Effector memory CD4-positive, alpha-beta T cell (primary cell): ENCODE measurements at places on chromosomes 12 and 14.

DNA sequence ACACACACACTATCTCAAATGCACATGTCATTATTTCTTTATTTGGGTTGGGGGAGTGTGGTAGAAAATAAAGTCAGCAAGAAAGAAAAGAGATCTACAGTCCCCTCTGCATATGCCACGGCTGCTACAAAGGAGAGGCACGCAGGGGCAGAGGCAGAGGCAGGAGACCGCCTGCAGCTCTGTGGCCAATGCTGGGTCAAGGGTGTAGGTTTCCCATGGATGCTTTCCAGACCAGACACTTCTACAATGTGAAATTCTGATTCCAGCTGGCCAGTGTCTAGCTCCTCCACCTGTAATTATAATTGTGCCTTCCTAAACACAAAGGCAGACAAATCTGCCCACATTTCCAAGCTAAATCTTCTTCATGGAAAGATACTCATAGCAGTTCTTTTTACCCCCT is 19.2 kb downstream of the VPS37B start:
- DNase-seq: no peak

- DNase-seq: no peak
Observed at GRCh38 chr12:124904306-124905098, 9.9 kb downstream of the UBC start.

GRCh38 chr12:6570264-6570887 is 2.3 kb upstream of the NOP2 start:
- DNase-seq: no peak

- DNase-seq: no peak
Observed at GRCh38 chr12:111467857-111468241, 62.1 kb downstream of the SH2B3 start.

GRCh38 chr14:21108791-21109190 is 7.9 kb downstream of the TMEM253 start:
- DNase-seq: no peak

DNA sequence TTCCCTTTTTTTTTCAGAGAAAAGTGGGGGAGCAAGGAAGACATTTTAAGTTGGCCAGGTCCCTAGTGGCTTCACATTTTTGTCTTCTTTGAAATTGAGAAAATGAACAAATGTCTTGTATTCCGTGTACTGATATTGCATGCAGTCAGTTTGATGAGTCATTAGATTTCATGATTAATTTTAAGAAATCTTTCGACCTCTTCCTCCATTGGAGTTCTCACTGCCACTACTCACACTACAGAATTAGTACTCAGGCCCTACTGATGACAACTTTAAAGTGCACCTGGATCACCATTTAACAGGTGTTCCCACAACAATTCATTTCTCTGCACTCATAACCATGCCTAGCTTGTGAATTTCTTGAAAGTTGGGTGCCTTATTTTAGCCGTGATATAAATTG is 50.5 kb downstream of the SAMD4A start:
- no peak for DNase-seq

DNA sequence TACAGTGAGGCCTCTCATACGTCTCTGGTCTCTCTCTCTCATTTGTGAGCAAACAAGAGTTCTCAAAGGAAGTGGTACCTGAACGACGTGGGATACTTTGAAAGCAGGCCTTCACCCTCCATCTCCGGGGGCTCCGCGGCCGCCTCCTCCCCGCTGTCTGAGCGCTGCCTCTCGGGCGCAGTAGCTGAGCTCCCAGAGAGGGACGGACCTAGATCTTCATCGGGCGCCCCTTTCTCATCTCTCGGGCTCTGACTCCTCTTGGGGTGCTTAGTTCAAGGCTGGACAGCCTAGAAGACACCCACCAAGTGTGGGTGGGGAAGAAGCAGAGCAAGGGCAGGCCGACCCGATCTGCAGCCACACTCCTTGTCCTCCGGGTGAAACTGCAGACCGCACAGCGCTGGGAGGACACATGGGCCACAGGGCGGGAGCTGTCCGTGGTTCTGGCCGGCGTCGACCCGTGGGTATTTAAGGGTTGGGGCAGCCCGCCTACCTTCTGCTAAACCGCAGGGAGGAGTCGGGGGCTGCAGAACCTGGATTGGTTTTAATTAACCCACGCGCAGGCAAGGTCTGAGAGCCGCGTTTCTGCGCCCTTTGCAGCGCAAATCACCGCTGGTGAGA is 92.7 kb downstream of the PAH start:
- DNase-seq: no peak

GRCh38 chr12:65566751-65567150 is 257.5 kb upstream of the HMGA2 start:
- no peak for DNase-seq

DNA sequence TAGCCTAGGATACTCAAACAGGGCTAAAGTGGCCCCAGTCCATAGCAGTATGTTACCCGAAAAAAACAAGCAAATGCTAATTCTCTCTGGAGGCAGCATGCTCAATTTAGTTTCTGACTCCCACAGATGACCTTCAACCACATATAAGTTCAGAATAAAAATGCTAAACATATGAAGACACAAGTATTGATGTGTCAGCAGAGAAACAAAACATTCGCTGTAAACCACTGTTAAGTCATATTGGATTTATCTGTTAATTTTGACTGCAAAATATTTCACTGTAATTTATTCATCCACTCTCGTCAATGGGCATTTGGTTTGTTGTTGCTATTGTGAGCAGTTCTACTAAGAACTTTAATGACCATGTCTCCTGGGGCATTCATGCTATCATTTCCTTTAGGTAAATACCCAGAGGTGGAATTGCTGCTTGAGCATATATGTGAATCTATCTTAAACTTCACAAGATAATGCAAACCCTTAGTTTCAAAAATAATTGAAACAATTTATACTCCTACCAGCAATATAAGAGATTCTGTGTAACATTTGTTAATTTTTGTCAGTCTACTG is 36.5 kb downstream of the WBP11 start:
- no peak for DNase-seq

DNA sequence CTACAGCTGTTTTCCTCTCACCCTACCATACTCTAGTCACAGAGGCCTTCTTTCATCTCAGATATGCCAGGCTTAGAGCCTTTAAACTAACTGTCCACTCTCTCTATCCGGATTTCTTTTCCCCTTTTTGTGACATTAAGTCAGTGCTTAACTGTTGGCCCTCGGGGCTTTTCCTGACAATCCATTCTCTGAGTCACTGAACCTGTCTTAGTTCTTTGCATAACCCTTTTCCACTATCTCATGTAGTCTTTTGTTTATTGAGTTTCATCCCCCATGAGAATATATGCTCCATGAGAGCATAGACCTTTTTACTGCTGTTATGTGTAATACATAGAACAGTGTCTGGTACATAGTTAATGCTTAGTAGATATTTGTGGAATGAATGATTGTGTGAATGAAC is 68.7 kb downstream of the PLEKHA5 start:
- DNase-seq: no peak

DNA sequence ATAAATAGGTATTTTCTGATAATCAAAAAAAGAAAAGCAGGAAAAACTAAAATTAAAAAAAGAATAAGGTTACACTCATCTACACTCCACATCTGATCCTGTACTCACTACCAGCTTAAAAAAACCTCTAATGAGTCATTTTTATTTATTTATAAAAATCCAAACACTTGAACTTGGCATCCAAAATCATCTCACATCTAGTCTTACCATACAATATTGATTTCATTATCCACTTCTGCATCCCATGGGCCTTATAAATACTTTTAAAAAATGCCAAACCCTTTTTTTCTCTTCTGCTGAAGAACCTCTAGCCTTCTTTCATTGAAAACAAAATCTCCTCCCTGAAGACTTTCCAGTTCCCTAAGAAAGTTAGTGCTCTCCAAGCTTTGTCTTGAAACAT is 109.7 kb downstream of the TMTC3 start:
- no peak for DNase-seq

GRCh38 chr14:75439989-75440388 is 12.2 kb downstream of the JDP2 start:
- DNase-seq: no peak

DNA sequence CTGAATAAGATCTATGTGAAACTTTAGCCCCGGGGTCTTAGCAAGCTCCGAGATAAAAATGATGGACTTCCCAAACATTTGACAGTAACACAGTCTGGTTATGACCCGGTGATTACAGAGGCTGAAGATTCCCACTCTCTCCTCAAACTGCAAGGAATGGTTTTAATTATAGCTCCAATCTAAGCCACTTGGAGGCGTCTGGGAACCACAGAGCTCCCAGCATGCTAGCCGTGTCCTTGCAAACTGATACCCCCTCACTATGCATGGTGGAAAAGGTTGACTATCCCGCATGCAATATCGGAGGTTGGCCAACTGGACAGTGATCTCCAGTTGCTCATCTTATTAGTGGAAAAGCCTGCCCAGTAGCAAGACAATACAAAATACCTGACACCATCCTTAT is 76.5 kb upstream of the GRIN2B start:
- DNase-seq: no peak

DNA sequence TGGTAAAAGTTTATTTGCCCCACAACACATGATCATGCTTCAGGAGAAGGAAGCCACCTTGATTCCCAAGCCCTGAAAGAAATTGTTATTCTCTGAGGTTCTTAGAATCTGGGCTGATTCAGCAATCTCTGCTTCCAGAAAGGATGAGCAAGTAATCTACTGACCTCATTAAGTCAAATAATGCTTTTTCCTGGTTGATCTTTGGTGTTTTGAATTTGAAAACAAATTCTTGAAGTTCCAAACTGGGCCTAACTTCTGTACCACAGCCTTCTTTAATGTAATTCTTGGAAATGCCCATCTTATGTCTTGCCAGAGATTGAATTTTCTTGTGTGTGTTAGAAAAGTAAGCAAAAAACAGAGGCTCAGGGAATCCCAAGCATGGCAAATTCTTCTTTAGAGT is 319.2 kb upstream of the DDHD1 start:
- no peak for DNase-seq

- no peak for DNase-seq
Observed at GRCh38 chr14:38605193-38606114, 349.6 kb upstream of the CLEC14A start.

GRCh38 chr12:63822352-63822751 is 22.1 kb upstream of the SRGAP1 start:
- DNase-seq: no peak

DNA sequence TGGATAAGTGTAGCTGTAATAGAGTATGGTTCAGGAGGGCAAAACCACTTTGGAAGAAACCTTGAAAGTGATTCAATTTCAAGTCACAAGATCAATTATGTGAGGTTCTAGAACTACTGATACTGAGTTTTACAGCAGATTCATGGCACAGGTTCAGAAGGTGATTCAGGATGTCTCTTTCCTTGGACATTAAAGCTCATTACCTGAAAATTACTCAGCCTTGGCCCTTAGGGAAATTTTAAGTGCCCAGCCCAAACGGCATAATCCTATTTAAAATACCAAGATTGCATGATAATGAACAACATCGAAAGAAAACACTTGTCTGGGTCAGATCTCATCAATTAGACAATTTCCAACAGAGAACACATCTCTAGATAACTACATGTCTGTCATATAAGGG is 70.2 kb upstream of the SLC38A2 start:
- no peak for DNase-seq

DNA sequence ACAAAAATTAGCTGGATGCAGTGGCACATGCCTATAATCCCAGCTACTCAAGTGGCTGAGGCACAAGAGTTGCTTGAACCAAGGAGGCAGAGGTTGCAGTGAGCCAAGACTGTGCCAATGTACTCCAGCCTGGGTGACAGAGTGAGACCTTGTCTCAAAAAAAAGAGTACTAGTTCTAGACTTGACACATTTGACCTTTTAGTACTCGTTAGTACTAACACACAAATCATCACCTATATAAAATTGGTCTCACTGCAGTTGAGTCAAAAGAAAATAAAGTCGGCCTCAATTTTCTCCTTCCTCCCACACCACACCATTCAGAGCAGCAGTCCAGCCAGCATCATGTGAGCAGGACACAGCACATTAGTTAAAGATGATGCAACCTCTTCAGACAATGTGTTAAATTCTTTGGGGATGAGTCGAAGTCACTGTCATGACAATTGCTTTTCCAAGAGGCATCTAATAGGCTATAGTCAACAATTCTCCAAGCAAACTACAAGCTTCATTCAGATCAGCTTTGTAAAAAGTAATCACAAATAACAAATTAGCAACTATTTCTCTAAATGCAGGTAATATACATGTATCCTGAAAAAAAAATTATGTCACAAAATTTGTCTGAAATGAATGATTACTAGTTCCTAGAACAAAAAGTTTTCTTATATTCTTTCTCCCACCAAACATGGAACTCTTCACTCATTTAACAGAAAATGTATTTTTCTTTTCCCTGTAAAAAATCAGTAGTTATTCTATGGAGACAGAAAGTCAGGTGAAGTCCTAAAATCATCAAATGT is 55.6 kb downstream of the CLIP1 start:
- no peak for DNase-seq

DNA sequence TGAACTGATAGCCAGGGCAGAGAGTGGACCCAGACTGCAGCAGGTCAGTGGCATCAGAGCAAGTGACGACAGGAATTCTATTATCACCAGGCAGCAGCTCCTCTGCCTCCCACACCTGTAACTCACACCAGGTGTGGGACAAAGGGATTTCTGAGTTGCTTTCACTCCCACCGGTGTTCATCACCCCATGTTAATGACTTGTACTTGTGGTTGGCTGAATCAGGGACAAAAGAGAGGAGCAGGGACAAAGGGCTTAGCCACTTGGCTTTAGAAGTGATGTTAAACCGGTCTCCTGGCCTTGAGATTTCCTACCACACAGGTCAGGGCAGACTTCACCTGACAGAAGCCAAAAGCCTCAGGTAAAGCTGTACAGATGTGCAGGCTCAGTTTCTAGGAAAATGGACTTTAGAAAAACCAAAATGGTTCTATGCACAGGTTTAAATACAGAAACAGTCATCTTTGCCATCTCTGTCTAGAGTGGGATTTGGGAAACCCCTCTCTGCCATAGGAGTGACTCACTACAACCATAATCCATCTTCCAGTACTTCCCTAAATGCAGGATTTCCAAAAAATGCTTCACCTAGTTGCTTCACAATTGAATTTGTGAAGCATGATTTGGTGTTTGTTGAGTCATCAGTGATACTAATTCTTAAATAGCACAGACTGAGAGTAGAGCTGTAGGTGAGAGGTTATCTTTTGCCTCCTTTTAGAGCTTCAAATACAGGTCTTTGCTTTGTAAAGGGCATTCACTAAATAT is 158.5 kb downstream of the PRKCH start:
- no peak for DNase-seq

- no peak for DNase-seq
Observed at GRCh38 chr12:72432037-72432604, 160.0 kb downstream of the TRHDE start.

DNA sequence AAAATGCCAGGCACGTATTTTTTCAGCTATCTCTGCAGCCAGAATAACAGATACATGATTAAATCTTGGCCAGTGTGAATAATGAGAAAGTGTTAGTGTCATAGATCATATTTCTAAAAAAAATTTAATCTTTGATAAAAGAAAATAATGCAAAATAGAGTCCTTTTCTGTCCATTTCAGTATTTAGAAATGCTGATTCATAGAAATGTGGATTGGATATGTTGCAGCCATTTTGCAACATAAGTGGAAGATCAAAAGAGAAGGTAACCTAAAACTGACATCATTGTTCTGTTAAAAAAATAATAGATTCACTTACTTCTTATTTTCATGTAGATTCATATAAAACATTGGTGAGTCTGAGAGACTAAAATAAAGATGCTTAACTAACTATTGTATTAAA is 1010.3 kb downstream of the LRFN5 start:
- DNase-seq: no peak
